ENCODE measurements at places on chromosomes 11 and 22. TPM values are rescaled to one million over a fixed set of nuclear protein-coding genes. Genes with fewer than 3 reads are reported as not detected.

SCGB1D2 gene
- not detected for total RNA-seq

ANO5 gene
- 0.16 TPM for total RNA-seq

SLC35F2 gene
- 9.9 TPM for total RNA-seq

SYT7 gene
- total RNA-seq: 7.0 TPM

WNT11 gene
- not detected for total RNA-seq

PKDREJ gene
- 0.09 TPM for total RNA-seq

FAM83F gene
- not detected for total RNA-seq

Data from fibroblast of the aortic adventitia (primary cell).